WERI-Rb-1 (cell line): ENCODE measurements at places on chromosomes 4 and X.

DNA sequence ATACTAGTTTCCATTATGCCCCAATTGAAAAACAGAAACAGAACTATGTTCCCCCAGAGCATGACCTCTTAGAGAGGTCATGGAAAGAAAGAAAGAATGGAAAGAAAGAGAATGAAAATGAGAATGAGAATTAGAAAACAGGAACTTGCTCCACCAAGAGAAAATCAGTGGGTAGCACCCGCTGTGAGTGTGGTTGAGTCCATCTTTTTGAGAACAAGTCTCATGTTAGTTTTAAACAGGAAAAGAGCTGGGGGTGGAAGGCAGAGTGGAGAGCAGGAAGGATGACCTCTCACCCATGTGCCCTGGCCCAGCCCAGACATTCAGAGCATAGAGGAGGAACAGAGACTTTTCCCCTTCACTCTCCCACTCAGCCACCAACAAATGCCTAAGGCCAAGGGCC lies 4.9 kb downstream of the GSX2 start:
- no peak for DNase-seq

GRCh38 chr4:140781596-140781995 lies 25.4 kb upstream of the TBC1D9 start:
- DNase-seq, result no peak

GRCh38 chrX:154774622-154775021 lies 12.0 kb downstream of the DKC1 start:
- DNase-seq, result no peak

GRCh38 chrX:15816886-15817285 lies 26.6 kb downstream of the ZRSR2 start:
- no peak for DNase-seq

DNA sequence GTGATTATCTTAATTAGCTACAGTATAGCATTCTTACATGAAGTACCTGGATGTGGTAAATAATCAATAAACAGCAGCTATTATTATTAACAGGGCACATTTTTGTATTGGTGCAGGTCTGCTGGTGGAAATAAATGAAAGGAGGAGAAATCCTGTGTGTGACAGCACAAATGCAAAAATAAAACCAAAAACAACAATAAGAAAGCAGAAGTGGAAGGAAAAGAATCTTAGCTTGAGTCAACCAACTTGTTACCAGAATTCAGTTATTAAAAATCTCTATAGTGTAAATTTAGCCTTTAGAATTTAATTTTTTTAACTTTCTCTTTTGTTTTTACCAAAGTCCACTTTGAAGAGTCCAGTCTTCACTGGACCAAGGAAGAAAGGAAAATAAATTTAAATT lies 63.1 kb upstream of the LSM6 start:
- no peak for DNase-seq

DNA sequence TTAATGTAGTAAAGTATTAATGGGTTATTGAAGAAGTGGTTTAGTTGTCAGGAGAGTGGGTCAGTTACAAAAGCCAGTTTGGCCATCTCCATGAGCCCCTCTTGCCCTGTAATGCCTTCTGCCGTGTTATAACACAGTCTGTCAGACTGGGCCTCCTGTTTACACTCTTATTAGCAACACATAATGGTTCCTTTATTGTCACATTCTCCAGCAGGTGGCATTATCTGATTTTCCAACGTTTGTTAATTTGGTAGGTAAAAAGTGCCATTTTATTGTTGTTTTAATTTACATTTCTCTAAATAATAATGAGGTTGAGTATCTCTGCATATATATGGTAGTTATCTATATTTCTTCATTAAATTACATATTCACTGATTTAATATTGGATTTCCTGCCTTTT lies 560.8 kb downstream of the FGF13 start:
- DNase-seq, result no peak

GRCh38 chr4:123162859-123163258 lies 233.7 kb upstream of the SPRY1 start:
- DNase-seq, result no peak

DNA sequence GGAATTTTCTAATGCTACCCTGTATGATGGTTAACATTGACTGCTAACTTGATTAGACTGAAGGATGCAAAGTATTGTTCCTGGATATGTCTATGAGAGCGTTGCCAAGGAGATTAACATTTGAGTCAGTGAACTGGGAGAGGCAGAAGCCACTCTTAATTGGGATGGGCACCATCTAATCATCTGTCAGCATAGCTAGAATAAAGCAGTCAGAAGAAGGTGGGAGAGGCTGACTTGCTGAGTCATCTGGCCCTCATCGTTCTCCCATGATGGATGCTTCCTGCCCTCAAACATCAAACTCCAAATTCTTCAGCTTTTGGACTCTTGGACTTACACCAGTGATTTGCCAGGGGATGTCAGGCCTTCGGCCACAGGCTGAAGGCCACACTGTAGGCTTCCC lies 878.5 kb downstream of the PCDH7 start:
- DNase-seq, result no peak

DNA sequence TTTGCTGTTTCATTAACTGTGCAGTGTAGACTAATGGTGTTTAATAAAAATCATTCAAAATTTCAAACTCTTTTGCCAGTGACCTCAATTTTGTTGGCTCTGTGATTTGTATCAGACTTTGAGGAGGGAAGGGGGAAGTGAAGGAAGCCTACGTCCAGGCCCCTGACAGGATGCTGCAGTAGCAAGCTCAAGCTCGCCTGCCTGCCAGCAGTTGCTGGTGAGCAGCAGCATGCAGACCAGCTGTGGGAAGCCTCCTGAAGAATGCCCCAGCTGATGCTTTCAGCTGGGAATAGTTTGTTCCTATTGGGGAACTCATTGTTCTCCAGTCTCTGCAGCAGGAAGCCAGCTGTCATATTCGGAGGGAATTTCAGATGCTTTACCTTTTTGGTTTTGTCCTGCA lies 495.2 kb downstream of the AFF2 start:
- DNase-seq, result no peak

- DNase-seq, result peak; percentile 94
These were observed at the start of gene MFAP3L for GRCh38 chr4:170026253-170027021. Gene MFAP3L (minus strand): TSS chr4:170026395. CDS start chr4:170005877, 20,518 bp downstream.

GRCh38 chrX:12489341-12489740 lies 301.9 kb upstream of the PRPS2 start:
- DNase-seq, result no peak

DNA sequence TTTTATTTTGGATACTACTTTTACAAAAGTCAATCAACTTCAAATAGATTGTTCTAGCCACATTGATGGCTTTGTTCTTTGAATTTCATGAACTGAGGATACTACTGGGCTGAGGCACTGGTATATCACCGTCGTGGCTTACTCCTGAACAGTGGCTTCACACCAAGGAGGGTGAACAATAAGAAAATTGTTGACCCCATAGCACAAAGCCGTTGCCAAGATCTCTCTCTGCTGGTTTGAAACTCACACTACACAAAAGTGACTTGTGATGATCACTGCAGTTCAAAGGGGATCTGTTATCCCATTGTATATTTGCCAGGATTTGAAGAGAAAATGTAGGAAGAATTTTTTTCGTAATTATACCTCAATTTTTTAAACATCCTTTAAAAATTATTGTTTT lies 119.6 kb downstream of the PDLIM5 start:
- DNase-seq, result no peak

DNA sequence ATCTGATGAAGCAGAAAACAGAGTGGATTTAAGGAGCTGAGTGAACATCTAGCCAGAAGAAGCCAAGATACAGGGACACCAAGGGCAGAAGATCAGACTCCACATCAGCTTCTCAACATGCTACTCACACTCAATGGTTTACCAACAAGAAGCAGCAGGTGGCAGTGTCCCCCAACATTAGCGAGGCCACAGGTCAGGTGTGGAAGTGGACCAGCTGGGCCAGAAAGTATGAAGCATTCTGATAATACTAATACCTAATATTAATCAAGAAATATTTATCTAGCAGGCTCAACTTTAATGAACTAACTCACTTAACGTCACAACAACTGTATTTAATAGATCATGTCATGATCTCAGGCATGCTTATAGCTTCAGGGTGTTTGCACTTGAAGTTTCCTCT lies 73.4 kb upstream of the TTC29 start:
- peak; percentile 81 for DNase-seq

DNA sequence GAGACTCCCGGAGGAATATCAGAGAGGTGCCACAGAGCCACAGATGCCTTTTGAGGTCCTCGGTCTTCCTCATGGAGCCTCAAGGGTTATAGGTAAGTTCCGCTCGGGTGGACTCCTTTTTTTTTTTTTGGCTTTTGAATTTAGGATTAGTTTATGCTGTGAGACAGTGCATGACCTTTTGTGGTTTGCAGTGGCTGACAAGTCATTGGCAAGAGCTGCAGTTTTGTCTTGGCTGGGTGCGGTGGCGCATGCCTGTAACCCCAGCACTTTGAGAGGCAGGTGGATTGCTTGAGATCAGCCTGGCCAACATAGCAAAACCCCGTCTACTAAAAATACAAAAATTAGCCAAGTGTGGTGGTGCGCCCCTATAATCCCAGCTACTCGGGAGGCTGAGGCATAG lies 4.5 kb upstream of the GRSF1 start:
- no peak for DNase-seq

- DNase-seq, result no peak
These were observed 21.3 kb upstream of the UGDH start for GRCh38 chr4:39548425-39549067.

- DNase-seq, result peak; percentile 29
These were observed 831.5 kb downstream of the STIM2 start for GRCh38 chr4:27692158-27692557.

- DNase-seq, result no peak
These were observed 50.4 kb downstream of the MGARP start for GRCh38 chr4:139229534-139230039.

- DNase-seq, result no peak
These were observed 24.0 kb downstream of the ABCB7 start for GRCh38 chrX:75131973-75132627.

DNA sequence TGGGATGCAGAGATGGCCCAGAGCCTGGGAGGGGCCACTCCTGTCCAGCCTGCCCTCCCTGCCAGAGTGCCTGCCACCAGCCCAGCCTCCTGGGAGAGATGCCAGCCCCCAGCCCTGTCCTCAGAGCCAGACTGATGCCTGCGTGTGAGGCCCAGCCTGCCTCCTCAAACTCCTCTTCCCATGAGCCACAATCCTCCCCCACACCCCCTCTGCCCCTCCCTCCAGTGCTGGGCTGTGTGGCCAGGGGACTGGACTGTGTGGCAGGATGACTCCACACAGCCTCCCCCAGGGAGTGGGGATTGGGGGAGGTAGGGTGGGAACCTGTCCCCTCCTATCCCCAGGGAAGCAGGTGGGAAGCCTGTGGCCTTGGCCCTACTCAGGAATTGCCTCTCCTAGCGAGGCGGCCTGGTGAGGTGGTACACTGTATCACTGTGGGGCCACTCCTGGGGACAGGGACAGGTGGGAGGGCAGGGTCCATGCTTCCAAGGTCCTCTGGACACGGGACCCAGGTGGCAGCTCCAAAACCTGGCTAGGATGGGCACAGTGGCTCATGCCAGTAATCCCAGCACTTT lies 4.3 kb upstream of the SH3BP2 start:
- no peak for DNase-seq

GRCh38 chrX:110746014-110746413 lies 49.6 kb downstream of the CHRDL1 start:
- DNase-seq, result peak; percentile 15

DNA sequence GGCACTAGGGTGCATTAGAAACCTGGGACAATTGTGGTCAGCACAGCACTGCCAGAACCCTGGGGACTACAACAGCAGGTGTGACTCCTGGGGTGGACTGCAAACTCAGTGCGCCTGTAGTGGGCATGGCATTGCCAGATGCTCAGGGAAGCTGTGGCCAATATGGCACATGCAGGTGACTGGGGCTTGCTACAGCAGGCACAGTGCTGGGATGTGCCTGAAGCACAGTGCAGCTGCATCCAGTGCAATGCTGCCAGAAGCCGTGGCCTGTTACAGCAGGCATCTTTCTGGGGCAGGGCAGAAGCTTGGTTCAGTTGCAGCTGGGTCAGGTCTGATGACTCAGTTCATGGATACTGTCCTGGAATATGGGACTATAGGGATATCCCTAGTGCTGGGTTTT lies 445.8 kb downstream of the CCSER1 start:
- no peak for DNase-seq

- no peak for DNase-seq
These were observed 58.8 kb downstream of the PPP3CA start for GRCh38 chr4:101288365-101289145.

- no peak for DNase-seq
These were observed 15.1 kb downstream of the MCUB start for GRCh38 chr4:109574931-109575804.

DNA sequence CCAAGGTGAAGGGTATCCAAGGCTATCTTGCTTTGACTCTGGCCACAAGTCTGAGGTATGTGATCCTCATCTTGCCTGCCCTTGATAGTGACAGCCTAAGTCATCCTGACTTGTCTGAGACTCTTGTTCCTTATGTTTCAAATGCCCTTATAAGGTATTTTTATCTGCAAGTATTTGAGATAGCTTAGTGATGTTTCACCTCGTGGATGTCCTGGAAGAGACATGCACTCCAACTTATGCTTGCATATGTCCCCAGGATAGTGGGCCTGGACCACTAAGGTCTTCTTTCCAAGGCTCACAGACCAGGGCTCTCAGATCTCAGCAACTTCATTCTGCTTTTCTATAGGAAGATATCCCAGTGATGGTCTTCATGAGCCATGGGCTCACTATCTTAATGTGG lies 120.5 kb upstream of the WDR1 start:
- DNase-seq, result no peak

GRCh38 chrX:20063716-20064351 lies 52.9 kb downstream of the MAP7D2 start:
- DNase-seq, result peak; percentile 12

DNA sequence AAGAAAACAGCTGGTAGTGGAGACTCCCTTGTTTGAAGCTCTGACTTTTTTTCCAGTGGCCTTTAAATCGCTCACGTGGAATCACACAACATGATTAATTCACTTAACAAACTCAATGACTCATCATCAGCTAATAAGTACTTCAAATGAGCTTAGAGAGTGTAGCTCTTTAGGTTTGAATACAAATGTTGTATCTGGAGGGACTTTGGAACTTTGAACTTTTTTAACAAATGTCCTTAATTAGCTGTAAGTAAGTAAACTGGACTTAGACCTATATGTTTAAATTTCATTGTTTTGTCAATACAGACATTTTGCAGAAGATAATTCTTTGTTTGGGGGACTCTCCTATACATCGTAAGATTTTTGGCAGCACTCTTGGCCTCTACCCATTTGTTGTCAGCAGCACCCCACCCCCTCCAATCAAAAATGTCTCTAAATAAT lies 581.1 kb downstream of the SPRY1 start:
- DNase-seq, result no peak

GRCh38 chrX:107429090-107429489 lies 20.4 kb upstream of the FRMPD3 start:
- DNase-seq, result peak; percentile 53
